Peyer's patch (tissue), 4 donors: ENCODE measurements at places on chromosomes 11 and 22.

- peak overlapping the region; percentile 50 for H3K27ac ChIP-seq
- peaks cover 22% of the 10 kb centered on the region for H3K4me1 ChIP-seq
- H3K4me3 ChIP-seq: no peak overlapping the region
- H3K36me3 ChIP-seq: no peaks in the 10 kb centered on the region
Measured at GRCh38 chr11:94794287-94795168, 26.4 kb downstream of the AMOTL1 start.

DNA sequence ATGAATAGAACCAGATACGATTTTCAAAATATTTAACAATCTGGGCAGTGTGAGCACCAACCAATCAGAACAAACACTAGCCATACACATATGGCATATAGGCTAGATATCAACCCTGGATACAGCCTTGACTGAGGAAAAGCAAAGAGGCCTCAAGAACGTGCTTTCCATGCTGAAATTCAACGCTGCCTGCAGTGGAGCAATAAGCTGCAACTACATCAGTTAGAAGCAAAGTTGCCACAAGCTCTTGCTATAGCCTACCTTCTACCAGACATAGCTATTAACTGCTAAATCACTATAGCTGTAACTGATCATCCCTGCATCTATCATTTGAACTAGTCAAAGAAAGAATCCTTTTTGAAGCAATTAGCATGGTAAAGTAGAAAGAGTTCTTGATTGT is 42.5 kb downstream of the DENND5A start:
- H3K27ac ChIP-seq: no peak overlapping the region
- H3K36me3 ChIP-seq: no peaks in the 10 kb centered on the region
- no peaks in the 10 kb centered on the region for H3K27me3 ChIP-seq
- H3K4me1 ChIP-seq: no peaks in the 10 kb centered on the region
- H3K4me3 ChIP-seq: no peak overlapping the region

- no peaks in the 10 kb centered on the region for H3K36me3 ChIP-seq
- H3K27ac ChIP-seq: no peak overlapping the region
- no peaks in the 10 kb centered on the region for H3K27me3 ChIP-seq
- no peaks in the 10 kb centered on the region for H3K4me1 ChIP-seq
Measured at GRCh38 chr22:21055880-21056319, 10.2 kb downstream of the LRRC74B start.

GRCh38 chr22:26045051-26045450 is 124.2 kb upstream of the SEZ6L start:
- H3K4me1 ChIP-seq: no peaks in the 10 kb centered on the region
- DNase-seq: no peak
- no peaks in the 10 kb centered on the region for H3K36me3 ChIP-seq
- H3K27me3 ChIP-seq: no peaks in the 10 kb centered on the region
- H3K4me3 ChIP-seq: no peak overlapping the region

DNA sequence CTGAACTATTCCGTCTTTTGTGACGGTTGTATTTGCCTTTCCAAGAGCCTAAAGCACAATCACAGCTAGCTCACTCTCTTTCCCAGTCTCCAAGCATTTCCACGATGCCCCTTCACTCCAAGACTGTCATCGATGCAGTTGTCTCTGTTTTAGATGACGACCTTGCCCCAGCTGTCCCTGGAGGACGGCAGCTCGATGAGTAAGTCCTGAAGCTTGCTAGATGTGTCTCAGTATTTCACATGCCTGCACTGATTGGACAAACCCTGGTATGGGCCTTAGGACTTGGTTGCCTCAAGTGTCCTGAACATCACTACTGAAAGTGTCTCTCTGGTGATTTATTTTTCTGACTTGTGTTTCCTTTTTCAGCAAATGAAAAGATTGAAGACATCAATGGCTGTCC is 129.9 kb downstream of the NAV2 start:
- H3K27ac ChIP-seq: no peak overlapping the region
- no peaks in the 10 kb centered on the region for H3K4me1 ChIP-seq
- H3K36me3 ChIP-seq: no peaks in the 10 kb centered on the region
- no peak for DNase-seq
- H3K4me3 ChIP-seq: no peak overlapping the region
- no peaks in the 10 kb centered on the region for H3K27me3 ChIP-seq

DNA sequence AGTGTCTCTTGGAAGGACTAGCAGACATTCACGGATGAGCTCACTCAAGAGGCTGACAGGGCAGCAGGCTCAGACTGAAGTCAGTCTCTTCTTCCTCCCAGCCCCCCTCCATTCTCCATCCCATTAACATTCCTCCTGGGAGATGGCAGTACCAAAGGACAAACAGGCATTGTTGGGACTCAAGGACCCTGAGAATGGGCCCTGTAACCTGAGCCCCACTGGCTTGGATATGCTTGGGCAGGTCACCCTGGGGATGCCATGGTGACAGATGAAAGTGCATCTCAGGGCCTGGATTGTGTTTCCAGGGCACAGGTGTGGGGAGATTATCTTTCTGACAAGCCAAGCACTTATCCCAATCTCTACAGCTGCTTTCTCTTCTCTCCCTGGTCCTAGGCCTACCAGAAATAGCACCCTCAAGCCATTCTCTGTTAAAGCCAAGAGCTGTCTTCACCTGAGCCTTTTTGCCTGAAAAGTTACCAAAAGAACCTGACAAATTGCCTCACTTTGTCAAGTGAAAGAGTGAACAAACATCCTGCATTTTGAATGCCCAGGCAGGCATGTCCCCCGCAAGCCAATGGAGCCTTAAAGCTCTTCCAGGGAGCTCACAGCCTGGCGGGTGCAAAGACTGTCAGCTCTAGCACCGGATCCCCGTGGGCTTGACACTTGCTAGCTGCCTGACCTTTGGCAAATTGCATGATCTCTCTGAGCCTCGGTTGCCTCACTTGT is 366.0 kb upstream of the NARS2 start:
- H3K4me3 ChIP-seq: no peak overlapping the region
- no peaks in the 10 kb centered on the region for H3K36me3 ChIP-seq
- no peak for DNase-seq
- H3K27me3 ChIP-seq: no peaks in the 10 kb centered on the region
- no peak overlapping the region for H3K27ac ChIP-seq

- no peak for DNase-seq
- H3K27ac ChIP-seq: no peak overlapping the region
- H3K4me1 ChIP-seq: no peaks in the 10 kb centered on the region
- H3K4me3 ChIP-seq: no peak overlapping the region
Measured at GRCh38 chr11:20964985-20965384, 295.6 kb downstream of the NELL1 start.

DNA sequence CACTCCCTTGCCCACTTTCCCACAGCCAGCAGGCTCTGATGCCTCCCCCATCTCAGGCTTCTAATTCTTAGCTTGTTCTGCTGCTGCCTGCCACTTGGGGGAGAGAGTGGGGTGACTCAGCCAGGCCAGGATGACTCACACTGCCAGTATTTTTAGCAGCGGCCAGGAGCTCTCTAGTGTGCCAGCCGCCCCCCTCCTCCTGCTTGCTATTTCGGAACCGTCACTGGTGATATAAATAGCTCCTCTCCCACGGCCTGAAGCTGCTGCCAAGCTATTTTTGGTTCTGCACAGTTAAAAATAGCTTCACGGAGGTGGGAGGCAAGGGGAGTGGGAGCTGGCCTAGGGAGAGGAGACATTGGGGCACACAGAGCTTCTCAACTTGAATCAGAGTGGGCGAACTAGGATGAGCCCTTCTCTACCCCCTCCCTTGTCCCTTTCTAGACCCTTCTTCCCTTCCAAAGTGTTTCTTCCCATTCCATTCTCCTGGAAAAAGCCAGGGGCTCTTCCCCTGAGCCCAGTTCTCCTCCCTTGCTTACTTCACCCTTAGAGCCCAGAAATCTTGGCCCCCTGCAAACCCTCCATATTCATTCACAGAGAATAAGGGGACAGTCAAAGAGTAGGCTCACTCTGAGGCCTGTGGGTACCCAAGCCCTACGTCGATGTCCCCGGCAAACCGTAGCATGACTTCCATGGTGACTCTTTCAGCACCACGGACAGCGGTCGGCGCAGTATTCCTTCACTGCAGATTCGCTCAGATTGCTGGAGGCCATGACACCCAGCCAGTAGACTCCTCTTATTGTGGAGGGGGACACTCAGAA is 2.5 kb upstream of the NPAS4 start:
- H3K27ac ChIP-seq: no peak overlapping the region
- H3K36me3 ChIP-seq: no peaks in the 10 kb centered on the region
- H3K4me3 ChIP-seq: no peak overlapping the region
- H3K4me1 ChIP-seq: no peaks in the 10 kb centered on the region

DNA sequence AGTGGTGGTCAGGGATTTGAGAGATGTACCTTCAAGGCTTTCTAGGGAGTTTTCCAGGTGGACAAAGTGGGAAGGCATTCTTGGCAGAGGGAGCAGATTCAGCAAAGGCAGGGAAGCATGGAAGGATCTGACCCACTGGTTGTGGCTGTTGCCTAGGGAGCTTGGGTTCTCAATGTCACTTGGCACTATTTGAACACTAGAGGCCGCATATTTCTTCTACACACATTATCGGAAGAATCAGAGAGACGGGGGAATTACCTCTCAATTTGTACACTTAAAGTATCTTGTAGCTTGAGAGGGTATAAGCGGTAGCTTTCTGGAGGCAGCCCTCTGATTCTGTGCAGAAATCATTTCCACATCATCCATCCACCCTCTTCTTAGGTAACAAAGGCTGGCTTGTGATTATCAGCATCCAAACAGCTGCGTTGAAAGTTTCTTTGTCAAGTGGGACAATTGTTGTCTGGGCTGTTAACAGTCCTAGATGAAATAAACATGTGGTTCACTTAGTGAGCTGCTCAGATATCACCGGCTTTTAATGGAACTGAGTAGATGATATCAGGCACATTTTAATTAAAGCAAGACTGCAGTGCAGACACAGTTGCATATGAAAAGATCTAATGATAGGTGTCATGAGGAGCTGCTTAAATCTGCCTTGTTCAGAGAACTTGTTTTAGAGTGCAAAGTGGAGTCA is 2.6 kb downstream of the NELL1 start:
- no peak overlapping the region for H3K27ac ChIP-seq
- DNase-seq: no peak
- H3K27me3 ChIP-seq: peaks cover 8% of the 10 kb centered on the region
- no peak overlapping the region for H3K4me3 ChIP-seq
- no peaks in the 10 kb centered on the region for H3K36me3 ChIP-seq
- H3K4me1 ChIP-seq: no peaks in the 10 kb centered on the region

DNA sequence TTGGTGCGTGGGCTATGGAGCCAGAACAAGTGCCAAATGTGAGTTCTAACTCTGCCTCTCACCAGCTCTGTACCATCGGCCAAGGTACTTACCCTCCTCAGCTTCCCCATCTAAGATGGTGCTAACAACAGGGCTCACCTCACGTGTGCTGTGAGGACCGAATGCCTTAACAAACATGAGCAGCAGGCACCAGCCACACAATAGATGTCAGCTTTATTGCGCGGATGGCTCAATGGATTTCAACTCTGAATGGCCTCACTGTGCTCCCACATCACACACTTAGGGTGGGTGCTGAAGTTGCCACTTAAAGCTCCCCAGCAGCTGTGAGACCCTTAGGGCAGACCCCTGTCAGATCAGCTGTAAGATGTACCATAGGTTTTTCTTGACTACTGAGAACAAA is 24.1 kb downstream of the RELT start:
- no peak overlapping the region for H3K4me3 ChIP-seq
- no peak for DNase-seq
- H3K27me3 ChIP-seq: no peaks in the 10 kb centered on the region
- no peaks in the 10 kb centered on the region for H3K4me1 ChIP-seq

DNA sequence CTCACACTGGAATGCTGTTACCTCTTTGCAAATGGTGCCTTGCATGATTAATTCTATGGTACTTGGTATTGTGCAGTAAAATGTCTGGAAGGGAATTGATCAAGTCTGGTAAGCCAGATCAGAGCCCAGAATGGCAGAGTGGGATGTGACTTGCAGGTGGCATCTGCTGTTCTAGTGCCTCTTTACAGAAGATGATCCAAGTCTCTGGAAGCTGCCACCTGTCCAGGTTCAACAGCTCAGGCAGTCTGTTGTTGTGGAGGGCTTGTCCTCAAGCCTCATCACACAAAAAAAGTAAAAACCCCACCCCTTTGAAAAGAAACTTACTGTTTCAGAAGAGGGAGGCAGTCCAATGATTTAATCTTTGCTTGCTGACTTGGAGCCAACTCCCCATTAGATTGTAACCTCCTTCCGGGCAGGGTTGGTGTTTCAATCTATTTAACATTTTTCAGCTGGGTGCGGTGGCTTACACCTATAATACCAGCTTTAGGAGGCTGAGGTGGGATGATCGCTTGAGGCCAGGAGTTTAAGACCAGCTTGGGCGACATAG is 17.1 kb downstream of the ZNRF3 start:
- DNase-seq: no peak
- no peak overlapping the region for H3K4me3 ChIP-seq
- H3K4me1 ChIP-seq: peaks cover 3% of the 10 kb centered on the region
- no peaks in the 10 kb centered on the region for H3K36me3 ChIP-seq
- no peak overlapping the region for H3K27ac ChIP-seq

DNA sequence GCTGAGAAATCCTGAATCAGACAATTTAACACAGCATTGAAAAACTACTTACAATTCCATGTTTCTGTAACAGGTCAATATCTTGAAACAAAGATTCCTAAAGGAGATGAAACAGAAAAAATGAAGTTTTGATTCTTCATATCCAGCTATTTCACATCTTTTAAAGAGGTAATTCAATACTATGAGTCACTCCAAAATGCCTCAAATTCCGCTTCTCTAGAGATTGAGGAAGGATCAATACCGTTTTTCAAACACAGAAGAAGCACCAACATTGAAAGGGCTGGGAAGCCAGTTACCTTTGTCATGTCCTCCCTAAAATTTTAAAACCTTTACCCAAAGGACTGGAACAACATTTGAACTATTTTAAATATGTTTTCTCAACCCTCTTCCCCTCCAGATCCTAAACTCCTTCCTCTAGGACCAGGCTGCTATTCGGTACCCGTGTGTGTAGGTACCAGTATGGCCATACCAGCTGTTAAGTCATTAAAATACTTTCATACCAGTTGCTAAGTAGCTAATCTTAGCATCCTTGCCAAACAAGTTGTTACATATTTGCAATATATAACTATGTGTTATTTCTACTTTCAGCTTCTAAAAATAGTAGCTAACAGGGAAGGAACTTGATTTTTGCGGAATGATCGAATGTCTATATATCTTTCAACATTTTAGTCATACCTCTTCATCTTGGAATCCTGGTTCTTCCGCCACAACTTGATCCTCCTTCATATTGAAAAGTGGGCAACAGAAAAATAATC is 2.3 kb downstream of the DMC1 start:
- no peak for DNase-seq
- peaks cover 9% of the 10 kb centered on the region for H3K4me1 ChIP-seq
- no peaks in the 10 kb centered on the region for H3K27me3 ChIP-seq
- no peak overlapping the region for H3K27ac ChIP-seq
- H3K4me3 ChIP-seq: no peak overlapping the region

GRCh38 chr22:29994027-29994715 is 86.1 kb upstream of the HORMAD2 start:
- no peak overlapping the region for H3K4me3 ChIP-seq
- H3K4me1 ChIP-seq: no peaks in the 10 kb centered on the region
- H3K36me3 ChIP-seq: no peaks in the 10 kb centered on the region
- no peak for DNase-seq
- peak overlapping the region; percentile 66 for H3K27ac ChIP-seq

DNA sequence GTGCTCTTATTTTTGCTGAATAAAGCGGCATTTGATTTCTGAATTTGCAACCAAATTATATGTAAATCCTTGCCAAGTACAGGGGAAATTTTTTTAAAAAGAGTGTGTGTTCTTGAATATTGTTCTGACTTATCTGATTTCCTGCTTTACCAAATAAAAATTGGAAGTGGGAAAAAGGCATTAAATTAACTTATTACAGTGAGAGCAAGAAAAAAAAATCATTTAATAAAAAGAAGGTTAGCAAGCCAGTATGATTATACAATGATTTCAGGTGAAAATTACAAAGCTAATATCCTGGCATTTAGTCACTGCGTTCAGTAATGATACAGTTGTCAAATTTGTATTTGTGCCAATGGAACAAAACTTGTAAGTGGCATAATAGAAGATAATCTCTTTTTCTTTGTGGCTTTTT is 82.1 kb upstream of the PPARA start:
- peak overlapping the region; percentile 100 for H3K27ac ChIP-seq
- no peak for DNase-seq
- peaks cover 27% of the 10 kb centered on the region for H3K4me1 ChIP-seq
- no peaks in the 10 kb centered on the region for H3K27me3 ChIP-seq
